ENCODE measurements at places on chromosomes 2 and 18.

DNA sequence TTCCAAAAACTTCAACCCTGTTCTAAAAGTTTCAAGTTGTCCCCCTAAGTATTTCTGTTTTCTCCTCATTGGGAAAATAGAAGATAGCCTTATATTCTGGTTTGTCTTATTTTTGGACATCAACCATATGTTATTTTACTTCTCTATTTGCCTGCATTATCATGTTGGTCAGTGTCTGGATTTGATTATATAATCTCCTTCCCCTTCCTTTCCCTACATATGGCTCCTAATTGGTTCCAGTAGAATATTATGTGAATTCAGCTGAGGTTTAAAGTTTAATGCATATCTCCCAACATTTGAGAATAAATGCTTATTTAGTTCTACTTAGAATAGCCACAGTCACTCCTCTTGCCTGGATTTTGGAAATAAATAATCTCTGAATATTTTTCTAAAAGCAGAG lies 66.9 kb downstream of the OXER1 start:
- DNase-seq = no peak

DNA sequence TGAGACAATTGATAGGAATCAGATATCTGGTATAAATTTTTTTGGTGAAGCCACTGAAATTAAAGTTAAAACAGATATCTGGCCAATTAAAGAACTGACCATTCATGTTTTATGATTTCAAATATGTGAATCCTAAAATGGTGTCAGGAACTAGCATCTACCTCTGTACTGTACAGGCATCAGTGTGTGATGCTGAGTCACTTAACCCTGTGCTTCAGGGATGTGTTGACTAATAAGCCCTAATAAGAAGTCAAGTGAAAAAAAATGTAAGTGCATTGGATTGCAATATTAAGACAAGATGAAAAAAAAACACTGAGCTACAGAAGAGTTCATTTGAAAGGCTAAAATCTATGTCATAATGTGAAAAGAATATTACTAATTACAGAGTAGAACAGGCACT lies 9.1 kb upstream of the UNC80 start:
- no peak for DNase-seq

GRCh38 chr2:110732422-110733413 lies at the start of gene ACOXL:
ACOXL (plus strand) TSS chr2:110732573; CDS start chr2:110768390, 35,817 bp downstream.
- no peak for DNase-seq

DNA sequence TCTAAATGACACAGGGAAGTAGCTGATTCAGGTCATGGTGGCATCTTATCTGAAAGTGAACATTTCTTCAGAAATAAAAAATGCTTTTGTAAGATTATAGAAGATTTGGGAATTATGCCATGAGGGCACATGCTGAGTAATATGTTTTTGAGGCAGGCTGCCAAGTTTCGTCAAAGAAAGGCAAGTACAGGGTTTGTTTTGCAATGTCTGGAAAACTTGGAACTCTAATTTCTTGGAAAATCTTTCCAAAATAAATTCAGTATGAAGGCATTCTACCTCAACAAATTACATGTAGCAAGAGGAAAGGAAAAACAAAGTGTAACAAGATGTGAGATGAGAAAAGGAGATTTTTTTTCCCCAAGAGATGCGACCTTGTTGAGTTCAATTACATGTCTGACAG lies 167.7 kb downstream of the PLCL1 start:
- DNase-seq = no peak

GRCh38 chr2:178819992-178820391 lies 12.8 kb upstream of the TTN start:
- no peak for DNase-seq

- no peak for DNase-seq
These were observed 36.8 kb downstream of the ANKMY1 start for GRCh38 chr2:240520974-240521350.

DNA sequence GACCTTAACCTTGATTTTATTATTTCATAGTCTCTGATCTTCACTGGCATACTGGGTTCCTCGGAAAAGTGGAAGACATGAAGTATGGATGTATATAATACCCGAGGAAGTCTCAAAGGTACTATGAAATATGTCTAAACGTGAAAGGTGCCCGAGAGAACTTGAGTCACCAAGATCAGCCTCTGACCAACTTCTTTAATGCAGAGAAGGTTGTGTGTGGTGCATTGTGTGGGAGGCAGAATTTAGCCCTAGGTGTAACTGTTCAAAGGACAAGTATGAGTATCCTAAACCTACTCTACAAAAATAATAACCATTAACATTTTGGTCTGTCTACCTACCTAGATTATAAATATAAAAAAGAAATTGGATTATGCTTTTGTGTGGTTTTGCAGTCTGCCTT lies 36.1 kb downstream of the OSBPL6 start:
- DNase-seq = no peak

DNA sequence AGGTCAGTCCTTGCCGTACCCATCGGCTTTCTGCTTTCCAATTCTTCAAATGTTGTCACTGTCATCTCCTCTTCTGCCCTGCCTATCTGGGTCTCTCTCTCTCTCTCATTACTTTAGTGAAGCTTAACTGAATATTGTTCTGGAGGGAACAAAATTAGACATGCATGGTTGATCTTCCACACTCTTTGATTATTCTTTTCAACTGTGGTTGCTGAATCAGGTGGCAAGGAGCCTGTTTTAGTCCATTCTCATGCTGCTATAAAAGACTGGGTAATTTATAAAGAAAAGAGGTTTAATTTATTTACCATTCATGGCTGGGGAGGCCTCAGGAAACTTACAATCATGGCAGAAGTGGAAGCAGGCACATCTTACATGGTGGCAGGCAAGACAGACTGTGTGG lies 157.9 kb downstream of the ARL4C start:
- no peak for DNase-seq

DNA sequence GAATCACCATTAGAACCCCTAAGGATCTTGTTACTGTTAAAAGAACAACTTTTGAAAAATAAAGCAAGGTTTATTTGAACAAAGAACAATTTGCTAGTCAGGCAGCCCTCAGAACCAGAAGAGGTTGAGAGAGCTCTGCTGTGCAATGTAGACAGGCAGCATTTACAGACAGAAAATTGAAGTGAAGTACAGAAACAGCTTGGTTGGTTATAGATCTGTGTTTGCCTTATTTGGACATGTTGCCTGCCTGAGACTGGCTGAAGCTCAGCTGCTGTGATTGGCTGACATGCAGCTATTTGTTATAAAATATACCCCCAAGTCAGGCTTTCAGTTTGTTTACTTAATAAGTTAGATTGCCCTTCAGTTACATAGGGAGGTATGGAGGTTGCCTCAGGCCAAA lies 12.5 kb downstream of the MSTN start:
- no peak for DNase-seq

GRCh38 chr2:216885117-216885553 lies 25.3 kb upstream of the TNP1 start:
- DNase-seq = no peak

DNA sequence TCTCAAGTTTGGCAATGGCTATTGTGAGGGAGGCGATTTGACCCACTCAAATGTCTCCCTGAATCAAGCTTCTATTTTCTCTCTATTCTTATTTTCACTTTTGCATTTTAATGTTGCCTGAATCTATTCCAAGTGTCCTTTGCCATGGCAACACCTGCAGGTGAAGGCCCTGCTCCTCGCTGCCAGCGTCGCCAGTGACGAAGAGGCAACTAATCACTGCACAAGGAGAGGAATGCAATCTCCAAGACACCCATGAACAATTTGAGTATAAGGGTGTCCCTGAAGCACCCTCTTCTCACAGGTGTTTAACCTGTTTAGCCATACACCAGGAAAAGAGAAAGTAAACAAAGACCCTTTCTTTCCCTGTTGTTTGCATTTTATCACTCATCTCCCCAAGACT lies 165.6 kb upstream of the VRK2 start:
- no peak for DNase-seq

DNA sequence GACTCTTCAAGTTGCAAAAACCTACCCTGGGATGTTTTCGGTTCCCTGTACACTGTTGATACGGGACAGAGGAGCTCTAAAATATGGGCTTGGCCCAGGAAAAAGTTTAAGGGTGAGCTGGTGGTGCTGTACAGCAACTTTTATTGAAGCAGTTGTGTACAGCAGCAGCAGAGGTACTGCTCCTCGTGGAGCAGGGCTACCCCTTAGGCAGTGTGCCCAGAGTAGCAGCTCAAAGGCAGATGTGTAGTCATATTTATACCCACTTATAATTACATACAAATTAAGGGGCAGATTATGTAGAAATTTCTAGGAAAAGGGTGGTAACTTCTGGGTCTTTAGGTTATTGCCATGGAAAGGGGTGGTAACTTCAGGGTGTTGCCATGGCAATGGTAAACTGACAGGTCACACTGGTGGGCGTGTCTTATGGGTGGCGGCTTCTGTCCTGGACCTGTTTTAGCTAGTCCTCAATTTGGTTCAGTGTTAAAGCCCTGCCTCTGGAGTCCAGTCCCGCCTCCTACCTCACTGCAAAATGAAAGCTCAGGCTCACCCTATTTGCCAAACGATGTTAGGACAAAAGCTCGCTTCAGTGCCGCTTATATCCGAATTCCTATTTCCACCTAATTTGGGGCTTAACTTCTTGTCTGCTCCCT lies 203.2 kb downstream of the ETAA1 start:
- DNase-seq = no peak

- no peak for DNase-seq
These were observed 25.5 kb upstream of the E2F6 start for GRCh38 chr2:11491348-11491933.

GRCh38 chr2:217517402-217517801 lies 485.4 kb downstream of the TNS1 start:
- no peak for DNase-seq

DNA sequence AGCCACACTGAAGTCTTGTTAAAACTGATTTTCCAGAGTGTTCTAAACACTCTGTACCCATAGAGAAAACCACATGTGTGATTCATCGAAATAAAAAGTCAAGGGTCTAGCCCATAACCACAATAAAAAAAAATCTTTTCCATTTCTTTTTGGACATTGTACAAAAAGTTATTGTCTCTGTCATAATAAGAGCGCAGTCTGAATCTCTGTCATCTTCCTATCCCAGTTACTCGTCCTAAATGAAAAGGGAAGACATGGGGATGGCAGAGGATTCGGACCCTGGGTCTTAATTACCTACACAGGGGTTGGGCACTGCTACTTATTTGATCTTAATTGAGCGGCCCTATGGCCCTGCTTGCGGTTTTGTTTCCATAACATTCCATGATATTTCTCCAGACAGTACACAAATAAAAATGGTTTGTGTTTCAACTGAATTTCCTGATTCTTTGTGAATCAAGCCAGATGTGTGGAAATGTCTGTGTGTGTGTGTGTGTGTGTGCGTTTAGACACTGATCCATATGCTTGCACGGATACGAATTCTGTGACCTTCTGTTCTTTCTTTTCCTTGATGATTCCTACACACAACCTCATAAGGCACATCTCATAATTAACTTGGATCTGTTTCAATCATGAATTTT lies 133.4 kb upstream of the SPATS2L start:
- DNase-seq = no peak

DNA sequence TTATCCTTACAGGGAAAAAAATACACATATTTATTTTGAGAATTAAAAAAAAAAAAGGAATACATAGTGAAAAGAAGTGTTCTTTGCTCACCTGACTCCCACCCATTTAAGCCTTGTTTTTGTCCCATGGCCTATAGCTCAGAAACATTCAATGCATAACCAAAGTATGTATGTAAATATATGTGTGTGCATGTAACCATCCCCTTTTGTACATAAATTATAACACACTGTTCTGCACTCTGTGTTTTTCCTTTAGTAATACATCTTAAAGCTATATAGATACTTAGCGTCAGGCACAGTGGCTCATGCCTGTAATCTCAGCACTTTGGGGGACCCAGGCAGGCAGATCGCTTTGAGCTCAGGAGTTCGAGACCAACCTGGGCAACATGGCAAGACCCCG lies 21.8 kb downstream of the MDH1 start:
- DNase-seq = no peak

- DNase-seq = no peak
These were observed 120.2 kb downstream of the LAMA3 start for GRCh38 chr18:23809415-23809814.

- no peak for DNase-seq
These were observed 68.6 kb downstream of the SMIM21 start for GRCh38 chr18:75358928-75359327.

DNA sequence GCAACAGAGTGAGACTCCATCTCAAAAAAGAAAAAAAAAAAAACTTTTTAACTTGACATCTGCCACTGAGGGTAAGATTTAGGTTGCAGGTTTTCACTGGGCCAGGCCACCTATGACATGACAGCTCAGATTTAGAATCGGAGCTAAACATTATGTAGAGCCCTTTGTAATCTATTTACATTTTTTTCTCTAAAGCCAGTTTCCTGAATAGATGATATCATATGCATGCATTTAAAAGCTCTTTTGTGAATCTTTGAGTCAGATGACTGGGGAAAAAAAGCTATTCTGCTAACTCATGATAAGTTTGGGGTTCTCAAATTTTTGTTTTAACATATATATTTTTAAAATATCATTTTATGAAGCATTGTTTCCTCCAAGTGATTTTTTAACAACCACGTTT lies 21.3 kb downstream of the PRKAG3 start:
- DNase-seq = no peak

DNA sequence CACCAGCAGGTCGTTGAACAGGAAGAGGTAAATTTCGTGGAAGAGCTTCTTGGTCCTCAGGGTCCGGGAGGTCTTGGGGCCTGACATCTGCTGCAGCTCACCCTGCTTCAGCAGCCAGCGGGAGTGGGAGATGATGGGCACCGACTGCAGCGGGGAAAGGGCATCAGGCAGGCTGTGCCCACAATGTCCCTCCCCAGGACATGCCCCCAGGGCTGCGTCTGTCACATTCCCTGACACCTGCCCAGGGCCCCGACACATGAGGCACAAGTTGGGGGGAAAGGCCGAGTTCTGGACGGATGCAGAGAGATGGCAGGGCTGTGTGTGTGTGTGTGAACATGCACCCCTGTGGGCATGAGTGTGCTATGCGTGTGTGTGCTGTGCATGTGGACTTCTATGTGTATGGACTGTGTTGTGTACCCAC lies 13.9 kb downstream of the SNORC start:
- DNase-seq = no peak

GRCh38 chr2:12300019-12300602 lies 416.6 kb upstream of the TRIB2 start:
- no peak for DNase-seq

DNA sequence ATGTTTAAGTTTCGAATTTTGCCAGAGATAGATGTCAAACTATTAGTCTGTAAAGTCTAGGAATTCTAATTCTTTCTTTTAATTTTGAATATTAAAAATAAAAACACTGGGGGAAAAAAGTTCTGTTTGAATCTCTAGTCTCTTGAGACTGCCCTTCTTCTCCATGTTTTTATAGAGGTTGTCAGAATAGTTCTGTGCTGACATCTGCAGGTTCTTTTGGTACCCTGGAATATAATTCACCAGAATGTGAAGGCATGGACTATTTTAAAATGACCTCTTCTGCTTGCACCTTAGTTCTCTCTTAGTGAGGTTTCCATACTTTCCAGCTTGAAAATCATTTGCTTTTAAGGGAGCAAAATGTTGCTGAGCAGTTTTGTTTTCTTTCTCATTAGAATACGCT lies 121.0 kb upstream of the MSTN start:
- no peak for DNase-seq

GRCh38 chr2:29765721-29766120 lies 155.7 kb downstream of the ALK start:
- DNase-seq = no peak
